ENCODE measurements at places on chromosomes 12 and 14.

DNA sequence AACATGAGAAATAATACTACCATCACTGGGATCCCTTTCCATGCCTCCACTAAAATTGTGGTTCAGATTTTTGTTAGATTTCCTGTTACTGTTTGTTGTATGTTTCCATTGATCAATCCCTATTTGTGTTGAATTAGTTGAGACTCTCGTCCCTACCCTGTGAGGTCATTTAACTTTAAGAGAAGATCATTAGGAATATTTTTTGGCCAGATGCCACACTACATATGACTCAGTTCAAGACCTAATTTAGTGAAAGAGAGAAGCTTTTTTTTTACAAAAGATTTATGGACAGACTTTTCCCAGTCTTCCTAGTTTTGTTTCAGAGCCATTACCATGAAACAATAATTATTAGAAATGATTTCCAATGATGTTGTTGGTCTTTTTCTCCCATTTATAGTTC is 35.5 kb downstream of the CPSF6 start:
- no peak for DNase-seq

GRCh38 chr14:36176524-36176923 is at the start of gene PTCSC3:
PTCSC3 (minus strand) TSS chr14:36176722.
- DNase-seq, result no peak

- no peak for DNase-seq
Measured at GRCh38 chr12:98591209-98591608, 2.3 kb upstream of the SLC25A3 start.

GRCh38 chr12:57465747-57466505 is 6.3 kb downstream of the GLI1 start:
- DNase-seq, result no peak

DNA sequence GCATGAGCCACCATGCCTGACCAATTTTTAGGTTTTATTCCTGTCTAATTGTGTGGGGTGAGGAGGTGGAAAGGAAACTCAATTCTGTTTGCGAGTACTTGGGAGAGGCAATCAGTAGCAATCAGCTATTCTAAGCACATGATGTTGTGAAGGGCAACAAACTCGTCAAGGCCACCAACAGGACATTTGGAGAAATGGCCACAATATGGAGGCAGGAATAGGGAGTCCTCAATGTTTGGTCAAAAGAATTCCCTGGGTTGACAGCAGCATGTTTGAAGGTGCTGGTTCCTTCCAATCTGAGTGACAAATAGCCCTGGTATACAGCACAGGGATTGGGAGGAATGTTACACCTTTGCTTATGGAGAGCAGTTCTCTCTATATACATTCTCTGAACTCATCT is 32.7 kb upstream of the USP44 start:
- DNase-seq, result no peak

- no peak for DNase-seq
Measured at GRCh38 chr14:22233377-22233776, 355.6 kb downstream of the DAD1 start.

GRCh38 chr14:77189479-77189878 is 7.9 kb downstream of the TMEM63C start:
- DNase-seq, result no peak

GRCh38 chr12:77354766-77355362 is 289.5 kb upstream of the E2F7 start:
- no peak for DNase-seq

DNA sequence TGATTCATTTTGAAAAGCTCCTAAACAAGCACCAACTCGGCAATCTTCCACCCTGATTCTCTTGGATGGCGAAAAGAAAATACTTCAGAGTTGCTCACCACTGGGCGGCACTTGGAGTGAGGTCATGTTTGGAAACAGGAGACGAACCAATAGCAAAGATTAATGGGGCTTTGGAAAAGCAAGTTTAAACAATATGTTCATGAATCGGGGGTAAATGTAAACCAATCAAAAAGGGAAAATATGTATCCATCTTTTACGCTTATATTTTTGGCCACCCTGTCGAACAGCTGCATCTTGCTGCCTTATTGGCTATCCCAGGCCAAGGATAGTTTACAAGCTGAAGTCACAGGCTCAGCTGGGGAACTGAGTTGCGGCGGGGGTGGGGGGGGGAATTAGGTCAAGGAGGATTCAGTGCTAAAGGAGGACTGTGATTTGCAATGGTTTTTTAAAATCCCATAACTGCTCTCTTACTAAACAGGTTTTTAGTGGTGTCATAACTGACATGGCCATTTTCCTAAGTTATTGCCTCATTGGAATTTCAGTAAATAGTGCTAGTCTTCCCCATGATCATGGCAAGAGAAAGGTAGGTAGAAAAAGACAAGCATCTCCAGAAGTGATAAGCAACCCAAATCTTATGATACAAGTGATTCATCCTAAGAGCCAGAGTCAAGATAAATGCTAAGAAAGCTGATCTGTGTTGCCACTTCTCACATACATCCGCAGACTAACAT is 210.6 kb downstream of the PHLDA1 start:
- no peak for DNase-seq

GRCh38 chr12:716506-716905 is 35.9 kb upstream of the WNK1 start:
- DNase-seq, result no peak

GRCh38 chr12:30219047-30219446 is 435.3 kb upstream of the TMTC1 start:
- no peak for DNase-seq

GRCh38 chr12:105704787-105705186 is 374.3 kb downstream of the C12orf75 start:
- DNase-seq, result no peak

GRCh38 chr14:24845851-24846250 is 204.1 kb downstream of the STXBP6 start:
- DNase-seq, result no peak

DNA sequence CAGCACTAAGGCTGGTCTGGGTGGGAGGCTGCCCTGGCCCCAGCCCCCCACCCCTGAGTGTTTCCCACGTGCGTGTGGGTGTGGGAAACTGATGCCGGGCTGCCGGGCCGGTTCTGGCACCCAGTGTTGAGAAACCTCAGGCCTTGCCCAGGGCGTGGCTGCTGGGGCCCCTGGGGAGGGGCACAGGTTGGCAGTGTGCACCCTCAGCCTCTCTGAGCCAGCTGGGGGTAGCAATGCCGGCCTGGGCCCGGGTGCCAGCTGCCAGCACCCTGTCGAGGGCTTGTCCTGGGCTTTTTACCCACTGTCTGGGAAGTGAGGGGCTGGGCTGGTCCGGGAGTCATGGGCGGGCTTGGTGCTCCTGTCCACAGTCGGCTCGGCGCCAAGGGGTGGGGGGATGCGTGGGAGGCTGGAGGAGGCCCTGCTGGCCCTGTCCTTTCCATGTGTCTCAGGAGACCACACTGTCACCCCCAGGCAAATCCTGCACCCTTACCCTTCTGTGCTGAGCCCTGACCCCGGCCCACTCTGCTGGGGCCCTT is 15.7 kb downstream of the ASPG start:
- no peak for DNase-seq

GRCh38 chr12:46217541-46218321 is 51.1 kb downstream of the SLC38A1 start:
- DNase-seq, result peak; percentile 81

DNA sequence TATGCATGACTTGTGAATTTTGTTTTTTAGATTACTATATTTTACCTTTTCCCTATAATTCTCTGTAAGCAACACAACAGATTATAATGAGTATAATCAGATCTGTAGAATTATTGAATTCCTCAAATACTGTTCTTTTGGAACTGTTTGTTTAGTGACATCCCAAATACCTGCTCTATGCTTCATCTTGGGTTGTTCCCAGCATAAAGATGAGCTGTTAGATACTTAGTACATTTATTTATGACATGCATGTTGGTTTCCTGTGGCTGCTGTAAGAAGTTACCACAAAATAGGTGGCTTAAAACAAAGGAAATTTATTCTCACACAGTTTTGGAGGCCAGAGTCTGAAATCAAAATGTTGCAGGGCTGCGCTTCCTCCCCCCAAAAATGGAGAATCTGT is 78.4 kb downstream of the PTPRR start:
- no peak for DNase-seq

DNA sequence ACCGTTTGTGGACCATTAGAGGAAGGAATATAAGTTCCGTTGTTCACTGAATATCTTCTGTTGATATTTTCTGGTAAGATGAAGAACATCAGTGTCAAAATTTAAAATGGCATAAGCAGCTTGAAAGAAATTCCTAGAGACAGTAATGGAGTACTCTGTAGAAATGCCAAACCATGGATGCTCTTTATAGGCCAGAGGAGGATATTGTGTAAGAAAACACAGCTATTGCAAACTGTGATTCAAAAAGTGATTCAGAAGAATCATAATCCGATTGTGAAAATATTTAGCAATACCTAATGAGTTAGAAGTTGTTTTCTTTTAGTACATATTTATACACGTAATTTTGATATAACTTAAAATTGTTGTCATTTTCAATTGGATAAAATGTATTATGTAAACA is 102.8 kb downstream of the SLC16A7 start:
- no peak for DNase-seq

- no peak for DNase-seq
Measured at GRCh38 chr12:25959071-25959961, 834 bp downstream of the RASSF8 start.

- no peak for DNase-seq
Measured at GRCh38 chr12:44381341-44381740, 494.8 kb downstream of the NELL2 start.

- DNase-seq, result no peak
Measured at GRCh38 chr12:103540319-103540718, 44.6 kb upstream of the C12orf42 start.

DNA sequence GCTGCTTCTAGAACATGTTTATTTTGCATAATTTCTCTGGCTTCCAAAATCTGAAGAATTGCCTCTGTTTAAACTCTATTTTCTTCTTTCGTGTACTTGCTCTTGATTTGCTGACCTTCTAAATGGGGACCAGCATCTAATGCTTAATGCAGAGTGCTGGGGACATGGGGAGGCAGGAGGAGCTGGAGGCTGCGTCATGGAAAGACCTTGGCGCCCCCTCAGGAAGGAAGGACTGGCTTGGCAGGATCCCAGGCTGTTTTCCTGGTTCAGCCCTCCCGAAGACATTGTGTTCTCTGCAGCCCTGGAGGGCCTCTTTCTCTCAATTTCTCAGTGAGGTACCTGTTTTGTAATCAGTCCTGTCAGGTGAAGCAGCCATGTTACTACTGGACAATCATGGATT is 5.5 kb downstream of the PRKCH start:
- no peak for DNase-seq

GRCh38 chr12:15772405-15773018 is 16.7 kb downstream of the EPS8 start:
- DNase-seq, result peak; percentile 12

- DNase-seq, result no peak
Measured at GRCh38 chr14:69214393-69214792, 23.1 kb downstream of the EXD2 start.

DNA sequence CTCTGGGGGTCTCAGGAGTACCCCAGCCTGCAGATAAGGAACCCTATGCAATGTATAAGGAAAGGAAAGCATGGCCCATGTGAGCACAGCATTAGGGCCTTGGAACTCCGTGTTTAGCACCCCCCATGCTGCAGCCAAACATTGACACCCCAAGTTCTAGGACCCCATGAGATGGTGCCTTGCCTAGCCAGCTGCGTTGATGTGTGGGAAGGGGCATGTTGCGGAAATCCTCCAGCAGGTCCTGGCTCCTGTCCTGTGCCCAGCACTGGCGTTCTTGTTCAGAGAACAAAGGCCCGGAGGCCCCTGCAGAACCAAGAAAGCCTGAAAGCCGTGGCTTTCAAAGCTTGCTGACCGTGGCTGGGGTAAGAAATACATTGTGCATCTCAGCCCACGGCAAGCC is 99.4 kb upstream of the DIO3 start:
- DNase-seq, result no peak

GRCh38 chr12:108191938-108192337 is 62.9 kb downstream of the WSCD2 start:
- no peak for DNase-seq

DNA sequence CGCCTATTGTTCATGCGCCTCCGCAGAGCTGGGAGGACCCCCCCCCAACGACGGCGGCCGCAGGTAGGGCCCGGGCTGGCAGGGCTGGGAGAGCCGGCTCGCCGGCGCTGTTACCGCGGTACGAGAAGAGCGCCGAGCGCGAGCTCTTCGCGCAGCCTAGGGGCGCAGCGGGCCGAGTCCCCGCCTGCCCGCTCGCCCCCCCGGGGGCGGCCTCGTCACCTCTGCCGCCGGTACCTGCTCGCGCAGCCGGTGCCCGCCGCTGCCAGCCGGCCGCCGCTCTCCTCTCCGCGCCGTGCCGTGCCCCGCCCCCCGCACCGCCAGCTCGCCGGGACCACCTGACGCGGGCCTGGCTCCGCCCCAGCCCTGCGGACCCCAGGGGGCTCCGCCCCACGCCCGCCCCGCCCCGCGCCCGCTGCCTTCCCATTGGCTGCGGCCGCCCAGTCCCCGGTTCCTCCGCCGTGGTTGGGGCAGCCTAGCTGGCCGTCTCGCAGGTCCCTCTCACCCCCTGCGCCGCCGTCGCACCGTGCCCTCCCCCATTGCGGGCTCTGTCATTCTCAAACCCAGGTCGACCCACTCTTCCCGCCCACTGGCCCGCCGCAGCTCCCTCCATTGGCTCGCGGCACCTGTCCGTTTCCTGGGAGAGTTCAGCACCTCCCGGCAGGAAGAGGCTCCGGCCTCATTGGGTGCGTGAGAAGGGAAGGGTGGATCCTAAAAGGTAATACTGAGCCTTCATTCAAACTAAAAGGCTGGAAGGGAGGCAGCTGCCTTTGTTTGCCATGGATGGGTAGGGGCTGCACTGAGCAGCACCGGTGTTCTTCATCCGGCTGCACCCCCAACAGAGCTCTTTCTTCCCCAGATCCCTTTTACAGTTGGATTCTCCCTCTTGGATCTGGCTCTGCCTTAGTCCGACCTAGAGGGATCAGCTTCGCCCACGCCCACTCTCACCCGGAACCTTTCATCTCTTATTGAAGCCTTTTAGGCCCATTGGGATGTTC is at the start of gene MAP3K9:
Gene MAP3K9, minus strand, starts transcription at position 289 of the 995 bp plus-strand sequence. CDS start 342 bp downstream, outside the sequence.
- DNase-seq, result peak; percentile 92

DNA sequence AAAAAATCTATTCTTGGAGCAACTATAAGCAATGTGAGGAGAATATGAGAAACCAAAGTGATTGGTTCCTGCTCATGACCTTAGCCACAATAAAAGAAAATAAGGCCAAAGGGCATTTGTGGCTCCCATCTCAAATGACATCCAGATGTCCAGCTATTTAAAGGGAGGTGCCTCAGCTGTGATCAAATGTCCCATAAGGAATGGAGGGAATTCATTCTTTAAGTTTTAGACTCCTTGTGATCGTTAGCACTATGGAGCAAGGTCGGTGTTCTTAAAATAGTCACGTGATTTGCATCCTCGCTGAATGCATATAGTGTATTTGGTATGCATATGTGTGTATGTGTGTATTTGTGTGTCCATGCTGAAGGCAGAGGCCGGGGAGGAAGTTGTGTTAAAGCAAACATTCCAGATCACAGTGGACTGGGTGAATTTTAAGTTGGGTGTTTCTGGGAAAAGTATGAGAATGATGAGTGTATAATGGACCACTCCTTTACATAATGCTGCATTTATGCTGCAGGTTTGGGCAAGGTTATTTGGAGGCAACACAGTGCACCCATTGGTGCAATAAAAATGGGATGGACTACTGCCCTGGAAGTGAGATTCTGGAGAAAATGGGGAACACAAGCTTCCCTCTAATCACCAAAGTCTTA is 5.6 kb upstream of the E2F7 start:
- DNase-seq, result no peak

GRCh38 chr12:31203261-31203660 is 122.7 kb downstream of the SINHCAF start:
- no peak for DNase-seq

- DNase-seq, result no peak
Measured at GRCh38 chr12:88577537-88577936, 2.7 kb downstream of the KITLG start.

Measured in CD4-positive, alpha-beta T cell treated with Interleukin-21 for 1 hour (primary cell).